ENCODE measurements at places on chromosomes 12 and 14.
A peak's percentile ranks its signal among the peaks of the same experiment; 100 is the strongest.

GRCh38 chr12:104823985-104824461, 134.1 kb downstream of the SLC41A2 start:
- no peak for DNase-seq

- DNase-seq, result no peak
Measured at GRCh38 chr12:29795715-29796114, 12.0 kb upstream of the TMTC1 start.

GRCh38 chr14:71711125-71711524, 221.1 kb upstream of the RGS6 start:
- DNase-seq, result no peak

- DNase-seq, result no peak
Measured at GRCh38 chr12:75853626-75854025, 177.9 kb downstream of the PHLDA1 start.

DNA sequence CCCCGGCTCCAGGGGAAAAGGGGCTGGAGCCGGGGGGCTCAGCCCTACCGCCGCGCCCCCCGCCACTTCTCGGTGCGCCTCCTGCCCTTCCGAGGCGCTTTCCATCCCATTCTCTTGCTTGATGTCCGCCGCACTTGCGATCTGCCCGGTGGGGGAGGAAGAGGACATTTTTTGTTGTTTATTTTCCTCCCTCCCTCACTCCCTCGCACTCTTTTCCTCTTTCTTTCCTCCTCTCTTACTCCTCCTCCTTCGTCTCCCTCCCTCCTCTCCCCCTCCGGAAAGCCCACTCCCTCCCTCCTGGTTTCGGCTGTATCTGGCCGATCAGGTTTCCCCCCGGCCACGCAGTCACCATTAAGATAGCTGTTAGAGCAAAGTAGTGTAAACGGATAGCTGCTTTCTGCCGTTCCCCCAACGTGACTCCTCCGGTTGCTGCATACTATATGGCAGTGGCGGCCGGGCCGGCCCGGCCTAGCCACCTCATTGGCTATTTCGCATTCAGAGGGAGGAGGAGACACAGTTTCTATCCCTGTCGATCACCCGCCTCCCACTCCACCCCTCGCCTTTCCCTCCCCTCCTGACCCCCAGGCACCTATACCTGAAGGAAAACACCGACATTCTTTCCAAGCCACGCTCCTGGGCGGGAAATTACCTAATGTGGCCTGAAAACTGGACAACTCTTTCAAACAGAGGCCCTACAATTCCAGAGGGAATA, at the start of gene SIX4:
SIX4 (minus strand) TSS at position 445 of the 712 bp plus-strand sequence; CDS start at position 168, 277 bp downstream.
- DNase-seq, result peak; percentile 51

- DNase-seq, result no peak
Measured at GRCh38 chr14:65002586-65003210, 16.0 kb downstream of the FNTB start.

DNA sequence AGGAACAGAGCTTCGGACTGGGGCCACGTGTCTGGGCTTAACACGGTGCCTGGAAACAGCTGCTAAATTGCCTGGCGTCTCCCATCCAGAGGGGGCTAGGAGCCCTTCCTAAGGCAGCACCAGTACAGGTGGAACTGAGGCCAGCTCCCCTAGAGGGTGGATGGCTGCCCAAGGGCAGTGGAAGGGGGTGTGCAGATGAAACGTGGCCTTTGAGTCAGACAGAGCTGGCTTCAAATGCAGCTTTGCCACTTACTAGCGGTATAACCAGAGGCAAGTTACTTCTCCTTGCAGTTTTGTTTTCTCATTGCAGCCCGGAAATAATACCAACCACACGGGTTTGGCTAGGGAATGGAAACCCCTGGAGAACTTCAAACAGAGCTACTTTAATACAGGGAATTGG, 59.3 kb upstream of the SLC24A4 start:
- no peak for DNase-seq

- no peak for DNase-seq
Measured at GRCh38 chr12:122200541-122201175, 2.9 kb upstream of the B3GNT4 start.

DNA sequence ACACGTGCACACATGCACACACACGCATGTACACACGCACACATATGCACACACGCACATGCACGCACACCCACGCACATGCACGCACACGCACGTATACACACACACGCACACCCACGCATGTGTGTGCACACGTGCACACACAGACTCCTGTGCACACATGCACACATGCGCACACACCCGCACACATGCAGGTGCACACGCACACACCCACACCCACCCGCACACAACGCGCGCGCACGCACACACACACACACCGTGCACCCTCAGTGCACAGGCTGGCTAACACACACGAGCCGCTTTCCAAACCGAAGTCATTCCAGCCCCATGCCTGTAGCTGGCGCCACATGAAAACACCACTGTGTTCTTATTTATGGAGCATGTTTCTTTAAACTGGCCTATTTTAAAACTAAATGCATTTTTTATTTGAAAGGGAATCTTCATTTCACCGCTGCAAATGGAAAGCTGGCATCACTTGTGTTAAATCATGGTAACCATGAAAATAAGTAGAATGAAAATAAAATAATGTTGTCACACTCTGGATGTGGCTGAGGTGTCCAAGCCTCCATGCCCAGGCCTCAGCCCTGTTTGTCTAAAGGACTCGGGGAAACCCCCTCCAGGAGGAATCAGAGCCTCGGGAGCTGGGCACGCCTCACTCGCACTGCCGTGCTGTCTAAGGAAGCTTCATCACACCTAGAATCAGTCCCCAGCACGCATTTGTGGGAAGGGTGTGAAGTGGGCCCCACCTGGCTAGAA, 45.1 kb downstream of the GALNT9 start:
- DNase-seq, result no peak

- no peak for DNase-seq
Measured at GRCh38 chr12:41188058-41188840, at the start of gene PDZRN4. TSS of gene PDZRN4 (plus strand) at chr12:41188320.

DNA sequence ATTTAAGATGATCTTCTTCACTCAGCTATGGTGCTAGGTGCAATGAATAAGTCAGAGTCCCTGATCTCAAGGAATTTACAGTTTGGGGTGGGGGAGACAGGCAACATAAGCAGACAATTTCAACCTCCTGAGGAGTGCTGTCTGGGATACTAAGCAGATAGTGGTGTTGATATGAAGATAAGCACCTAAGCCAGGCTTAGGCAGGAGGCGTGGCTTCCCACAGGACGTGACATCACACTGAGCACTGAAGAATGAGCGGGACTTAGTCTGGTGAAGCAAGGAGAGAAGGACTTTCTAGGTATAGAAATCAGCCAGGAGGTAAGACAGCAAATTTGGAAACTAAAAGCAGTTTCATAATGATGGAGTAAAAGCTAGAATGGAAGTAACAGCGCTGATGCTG, 6.8 kb downstream of the PRPH start:
- peak; percentile 71 for DNase-seq

DNA sequence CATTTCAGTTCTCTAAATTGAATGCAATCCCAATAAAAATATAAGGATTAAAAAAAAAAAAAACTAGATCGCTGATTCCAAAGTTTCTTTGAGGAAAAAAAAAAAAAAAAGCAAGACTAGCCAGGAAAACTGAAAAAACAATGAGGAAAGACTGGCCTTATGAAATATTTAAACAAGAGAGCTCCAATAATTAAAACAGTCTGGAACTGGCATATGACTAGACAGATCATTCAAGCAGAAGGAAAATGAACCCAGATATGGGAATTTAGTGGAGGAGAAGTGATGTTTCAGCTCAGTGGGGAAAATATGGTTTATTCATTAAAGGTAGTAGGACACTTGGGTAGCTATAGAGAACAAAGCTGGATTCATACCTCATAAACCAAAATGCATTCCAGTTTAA, 42.0 kb upstream of the TBC1D15 start:
- DNase-seq, result no peak

- DNase-seq, result no peak
Measured at GRCh38 chr12:123149088-123149487, 1.8 kb downstream of the PITPNM2 start.

GRCh38 chr12:2376908-2377657, 324.3 kb downstream of the CACNA1C start:
- DNase-seq, result no peak

DNA sequence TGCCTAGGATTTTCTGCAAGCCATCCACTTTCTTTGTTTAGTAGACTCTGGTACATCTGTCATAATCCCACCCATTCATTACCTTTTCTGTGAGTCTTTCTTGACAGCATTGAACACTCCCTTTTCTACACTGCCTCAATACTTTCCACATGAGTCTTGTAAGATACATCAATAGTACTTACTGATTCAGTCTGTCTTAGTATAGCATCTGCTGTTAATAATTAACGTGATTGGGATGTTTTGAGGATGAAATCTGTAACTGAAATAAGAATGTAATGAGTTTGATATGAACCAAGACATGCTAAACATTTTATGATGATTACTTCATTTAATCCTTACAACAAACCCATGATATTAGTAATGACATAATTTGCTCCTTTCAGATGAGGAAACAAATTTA, 196.2 kb upstream of the FOXG1 start:
- DNase-seq, result no peak

DNA sequence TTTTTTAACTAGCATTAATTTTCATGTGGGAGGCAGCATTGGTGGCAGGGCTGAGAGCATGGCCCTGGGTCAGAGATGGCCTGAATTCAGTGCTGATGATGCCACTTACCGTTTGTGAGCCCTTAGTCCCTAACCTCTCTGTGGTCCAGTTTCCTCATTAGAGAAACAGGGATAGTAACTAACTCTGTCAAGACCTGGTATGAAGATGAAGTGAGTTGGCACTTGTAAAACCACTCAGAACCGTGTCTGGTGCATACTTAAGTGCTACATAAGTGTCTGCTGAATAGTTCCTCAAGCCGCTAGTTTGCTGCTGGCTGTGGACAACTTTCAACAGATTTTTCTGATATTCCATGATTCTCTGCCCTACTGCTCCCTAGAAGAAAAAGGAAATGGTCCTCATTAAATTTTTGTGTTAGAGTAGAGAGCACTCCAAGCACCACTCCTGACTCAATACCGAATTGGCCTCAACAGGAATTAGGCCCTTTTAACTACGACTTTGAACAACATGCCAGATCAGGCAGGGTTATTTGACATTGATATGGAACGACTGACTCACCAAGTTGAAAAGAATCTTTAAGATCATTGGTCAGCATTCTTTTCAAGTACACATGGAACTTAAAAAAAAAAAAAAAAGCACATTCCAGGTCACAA, 250.2 kb downstream of the ANO2 start:
- DNase-seq, result no peak

- DNase-seq, result peak; percentile 93
Measured at GRCh38 chr14:49862089-49862673, 9.6 kb upstream of the NEMF start.

DNA sequence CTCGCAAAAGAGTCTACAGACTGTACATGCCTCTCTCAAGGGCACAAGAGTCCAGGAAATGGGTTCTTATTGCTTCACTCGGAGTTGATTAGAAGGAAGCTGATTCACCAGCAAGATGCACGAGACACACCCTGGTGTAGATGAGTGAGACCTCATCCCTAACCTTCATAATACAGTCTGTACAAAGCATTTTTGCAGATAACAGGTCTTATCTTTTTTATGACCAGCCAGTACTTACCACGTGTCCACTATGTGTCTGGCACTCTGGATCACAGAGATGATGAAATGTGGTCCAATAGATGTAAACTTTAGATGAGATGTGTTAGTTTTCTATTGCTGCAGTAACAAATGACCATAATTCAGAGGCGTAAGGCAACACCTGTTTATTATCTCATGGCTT, 53.4 kb upstream of the PWP1 start:
- DNase-seq, result no peak

- DNase-seq, result no peak
Measured at GRCh38 chr12:34205401-34205800, 183.1 kb downstream of the ALG10 start.

- peak; percentile 65 for DNase-seq
Measured at GRCh38 chr12:57865084-57865751, 18.7 kb upstream of the CTDSP2 start.

DNA sequence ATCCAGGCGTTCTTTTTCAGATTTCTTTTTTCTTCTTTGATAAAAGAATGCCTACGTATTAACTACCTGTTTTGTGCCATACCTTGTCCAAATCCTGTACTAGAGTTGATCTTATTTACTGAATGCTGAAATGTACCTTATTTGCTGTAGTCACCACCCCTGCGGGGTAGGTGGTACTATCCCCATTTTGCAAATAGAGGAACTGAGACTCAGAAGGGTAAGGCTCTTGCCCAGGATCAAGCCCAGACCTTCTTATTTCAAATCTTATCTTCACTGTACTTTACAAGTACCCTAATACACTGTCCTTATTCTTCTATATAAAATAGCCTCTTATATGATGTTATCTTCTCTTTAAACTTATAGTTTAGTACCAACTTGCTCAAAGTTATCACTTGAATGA, 206.5 kb downstream of the SLC41A2 start:
- DNase-seq, result no peak

- no peak for DNase-seq
Measured at GRCh38 chr12:124622331-124622730, 54.9 kb upstream of the NCOR2 start.

DNA sequence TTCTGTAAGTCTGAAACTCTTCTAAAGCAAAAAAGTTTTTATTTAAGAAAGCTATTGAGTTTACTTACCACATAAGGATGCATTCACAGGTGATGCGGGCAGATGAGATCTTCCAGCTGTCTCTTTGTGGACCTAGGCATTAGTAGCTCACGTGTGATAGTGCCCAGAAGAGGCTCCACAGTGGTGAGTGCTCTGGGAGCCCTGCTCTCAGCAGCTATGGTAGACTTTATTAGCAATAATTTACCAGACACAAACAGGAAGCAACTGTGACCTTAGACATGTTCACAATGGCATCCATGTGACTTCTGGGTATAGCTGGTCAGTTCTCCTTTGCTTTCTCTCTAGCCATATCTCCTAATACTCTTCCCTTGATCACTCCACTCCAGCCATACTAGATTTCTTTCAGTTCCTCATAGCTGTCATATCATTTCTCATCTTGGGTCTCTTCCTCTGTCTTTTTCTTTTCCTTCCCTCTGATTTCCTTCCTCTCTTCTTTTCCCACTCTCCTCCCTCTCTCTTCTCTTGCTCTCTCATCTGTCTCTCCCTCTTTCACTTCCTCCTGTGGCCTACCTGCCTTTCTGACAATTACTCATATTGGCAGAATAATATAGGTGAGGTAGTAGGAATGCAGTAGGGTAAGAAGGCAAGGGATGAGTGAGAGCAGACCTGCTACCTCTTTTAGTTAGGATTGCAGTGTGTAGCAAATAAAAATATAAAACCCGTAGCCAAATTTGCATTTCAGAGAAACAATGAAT, 75.2 kb upstream of the SCAF11 start:
- DNase-seq, result no peak

DNA sequence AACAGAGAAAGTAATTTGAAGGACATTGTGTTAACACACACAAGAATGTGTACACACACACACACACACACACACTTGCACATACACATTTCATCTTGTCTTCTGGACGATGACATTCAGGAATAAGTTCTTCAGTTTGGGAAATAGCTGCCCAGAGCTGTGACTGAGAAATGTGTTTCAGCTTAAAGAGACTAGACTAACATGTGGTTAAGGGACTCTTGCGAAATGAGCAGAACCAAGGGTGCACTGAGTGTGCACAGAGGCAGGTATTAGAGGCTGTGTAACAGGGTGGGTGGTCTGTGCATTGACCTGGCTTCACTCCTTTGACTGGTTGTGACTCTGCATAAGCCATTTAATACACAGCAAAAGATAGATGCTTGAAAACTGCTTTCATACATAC, 29.4 kb upstream of the KCNA5 start:
- DNase-seq, result no peak

Measured in activated CD8-positive, alpha-beta memory T cell treated with anti-CD3 and anti-CD28 coated beads, Interleukin-2, amount 10 ng/mL, durations not matched to agents 7 days and 5 days (primary cell).